T follicular helper cell (primary cell): ENCODE measurements at places on chromosomes 5 and 9.
A peak's percentile ranks its signal among the peaks of the same experiment; 100 is the strongest.

- no peak for DNase-seq
Measured at GRCh38 chr5:108481355-108481931, 99.5 kb upstream of the FBXL17 start.

GRCh38 chr5:141040771-141041426 lies 10.3 kb upstream of the PCDHB1 start:
- peak; percentile 54 for DNase-seq

DNA sequence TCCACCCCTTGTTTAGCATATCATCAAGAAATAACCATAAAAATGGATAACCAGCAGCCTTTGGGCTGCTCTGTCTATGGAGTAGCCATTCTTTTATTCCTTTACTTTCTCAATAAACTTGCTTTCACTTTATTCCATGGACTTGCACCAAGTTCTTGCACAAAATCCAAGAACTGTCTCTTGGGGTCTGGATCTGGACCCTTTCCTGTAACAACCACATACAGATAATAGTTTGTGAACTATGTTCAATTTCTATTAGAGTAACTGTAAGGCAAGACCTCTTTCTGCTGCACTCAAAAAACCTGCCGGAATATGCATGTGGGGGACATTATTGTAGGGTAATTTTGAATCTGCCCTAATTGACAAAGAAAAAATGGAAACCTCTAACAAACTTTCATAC lies 66.9 kb upstream of the TMEM215 start:
- no peak for DNase-seq

DNA sequence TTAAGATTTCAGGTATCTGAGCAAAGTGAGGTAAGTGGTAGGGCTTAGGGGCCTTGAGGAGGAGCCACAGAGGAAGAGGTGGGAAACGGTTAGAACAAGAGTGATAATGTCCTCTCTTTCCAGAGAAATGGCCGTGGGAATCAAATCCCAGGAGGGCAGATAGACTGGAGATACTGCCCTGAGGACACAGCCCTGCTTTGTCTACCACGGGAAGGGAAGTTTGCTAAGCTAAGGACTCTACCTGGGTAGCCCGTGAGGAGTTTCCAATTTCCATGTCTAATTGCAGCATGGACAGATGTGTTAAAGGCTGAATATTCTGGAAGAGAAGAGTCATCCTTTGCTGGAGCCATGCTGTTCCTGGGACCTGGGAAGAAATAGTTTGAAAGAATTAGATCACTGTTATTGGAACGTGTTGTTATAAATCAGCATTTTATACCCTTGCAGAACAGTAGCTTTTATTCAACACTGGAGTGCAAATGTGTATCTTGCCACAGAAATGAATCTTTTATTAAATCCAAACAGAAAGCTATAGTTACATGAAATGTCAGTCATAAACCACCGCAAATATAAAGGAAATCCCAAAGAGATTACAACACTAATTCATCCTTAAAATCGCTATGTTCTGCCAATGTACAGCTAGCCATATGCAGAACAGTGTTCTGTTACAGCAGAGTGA lies 133.2 kb upstream of the LHFPL2 start:
- no peak for DNase-seq

GRCh38 chr9:70561111-70561510 lies 146.7 kb upstream of the KLF9 start:
- DNase-seq, result no peak

- no peak for DNase-seq
Measured at GRCh38 chr9:99873531-99873930, 32.9 kb upstream of the STX17 start.

DNA sequence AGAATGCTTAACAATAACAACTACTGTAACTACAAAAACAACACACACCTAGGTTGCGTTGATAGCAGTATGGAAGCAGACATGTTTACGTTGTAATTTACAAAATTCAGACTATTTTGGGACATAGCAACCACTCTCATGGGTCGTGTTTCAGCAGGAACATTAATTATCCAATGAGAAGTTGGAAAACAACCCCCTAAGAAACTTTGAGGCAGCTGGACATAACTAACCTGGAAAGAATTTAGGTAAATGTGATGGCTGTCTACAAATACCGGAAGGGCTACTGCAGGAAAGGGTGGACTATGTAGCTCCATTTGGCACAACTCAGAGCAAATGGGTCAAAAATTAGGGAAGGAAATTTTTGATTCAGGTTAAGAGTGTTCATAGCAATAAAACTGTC lies 409.3 kb downstream of the ADGRV1 start:
- no peak for DNase-seq

DNA sequence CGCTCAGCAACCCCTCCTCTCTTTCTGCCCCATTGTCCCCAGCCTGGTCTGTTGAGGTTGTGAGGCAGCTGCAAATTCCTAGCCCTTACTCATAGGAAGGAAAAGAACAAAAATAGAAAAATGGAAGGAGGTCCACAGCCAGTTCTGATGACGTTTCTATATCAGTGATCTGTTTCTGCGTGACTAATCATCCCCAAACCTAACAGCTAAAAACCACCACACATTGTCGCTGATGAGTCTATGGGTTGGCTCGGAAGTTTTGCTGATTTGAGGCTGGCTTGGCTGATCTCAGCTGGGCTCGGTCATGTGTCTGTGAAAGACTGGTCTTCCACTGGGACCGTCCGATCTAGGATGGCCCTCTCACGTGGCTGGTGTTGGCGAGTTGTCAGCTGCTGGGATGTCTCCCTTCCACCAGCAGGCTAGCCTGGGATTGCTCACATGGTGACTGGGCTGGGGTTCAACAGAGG lies 200.6 kb upstream of the ZNF618 start:
- no peak for DNase-seq

DNA sequence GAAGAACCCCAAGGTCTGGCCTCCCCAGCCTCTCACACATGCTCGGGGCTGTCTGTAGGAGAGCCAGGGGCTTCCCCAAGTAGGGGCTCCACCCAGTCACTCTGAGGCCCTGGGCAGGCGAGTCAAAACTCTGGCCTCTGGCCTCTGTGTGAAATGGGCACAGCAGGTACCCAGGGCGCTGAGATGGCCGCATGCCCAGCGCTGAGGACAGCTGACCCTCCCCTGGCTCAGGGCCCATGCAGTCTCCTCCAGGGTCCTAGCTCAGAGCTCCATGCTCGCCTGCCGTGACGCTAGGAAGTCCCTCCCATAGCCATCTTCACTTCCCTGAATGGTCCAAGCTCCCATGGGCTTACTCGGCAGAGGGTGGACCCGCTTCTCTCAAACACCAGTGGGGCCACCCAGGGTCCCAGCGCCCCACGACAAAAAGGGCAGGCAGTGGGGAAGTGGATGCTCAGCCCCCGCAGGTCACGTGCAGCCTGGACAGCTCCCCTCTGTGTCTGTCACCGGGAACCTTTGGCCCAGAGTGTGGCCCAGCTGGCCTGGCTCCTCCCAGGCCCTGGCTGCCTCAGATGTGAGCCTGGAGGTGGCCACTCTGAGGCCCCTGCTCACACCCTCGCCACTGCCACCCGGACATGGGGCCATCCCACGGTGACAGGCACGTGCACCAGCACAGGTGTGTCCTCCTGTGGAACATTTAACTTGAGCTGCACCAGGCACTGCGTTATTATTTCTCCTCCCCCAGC lies 12.2 kb upstream of the VAV2 start:
- no peak for DNase-seq

GRCh38 chr9:116160676-116161571 lies 7.3 kb downstream of the PAPPA start:
- DNase-seq, result no peak

DNA sequence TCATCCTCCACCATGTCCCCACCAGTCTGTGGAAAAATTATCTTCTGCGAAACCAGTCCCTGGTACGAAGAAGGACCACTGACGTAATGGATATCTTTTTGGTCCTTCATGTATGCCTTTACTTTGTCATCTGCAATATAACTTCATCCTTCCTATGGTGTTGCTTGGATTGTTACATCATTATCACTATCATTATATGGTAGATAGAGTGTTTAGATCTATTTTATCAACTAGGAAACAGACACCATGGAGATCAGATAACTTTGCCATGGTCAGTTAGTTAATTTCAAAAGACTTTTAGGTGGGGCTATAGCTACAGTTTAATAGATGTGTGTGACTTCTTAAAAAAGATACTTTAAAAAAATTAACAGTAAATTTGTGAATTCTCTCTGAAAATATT lies 23.8 kb upstream of the CAMLG start:
- DNase-seq, result no peak

- no peak for DNase-seq
Measured at GRCh38 chr9:102135768-102136167, 397.3 kb upstream of the GRIN3A start.

- DNase-seq, result no peak
Measured at GRCh38 chr9:124501771-124502320, 5.4 kb downstream of the NR5A1 start.

DNA sequence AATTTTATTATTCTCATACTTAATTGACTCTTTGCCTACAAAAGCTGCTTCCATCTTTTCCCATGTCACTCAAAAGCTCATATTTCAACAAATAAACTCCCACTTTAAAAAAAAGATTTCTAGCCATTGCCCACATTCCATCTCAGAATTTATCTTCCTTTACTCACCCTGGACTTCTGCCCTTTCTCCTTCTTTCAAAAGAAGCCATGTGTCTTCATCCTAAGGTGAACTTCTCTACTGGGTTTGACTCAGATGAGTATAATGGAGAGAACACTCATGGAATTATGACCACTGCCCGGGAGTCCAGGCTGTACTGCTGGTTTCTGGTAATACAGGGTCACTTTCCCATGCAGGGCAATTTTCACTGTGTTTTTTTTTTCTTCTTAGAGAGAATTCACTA lies 548.5 kb upstream of the ZNF462 start:
- DNase-seq, result no peak

GRCh38 chr9:127186806-127187205 lies 64.4 kb upstream of the ANGPTL2 start:
- DNase-seq, result no peak

DNA sequence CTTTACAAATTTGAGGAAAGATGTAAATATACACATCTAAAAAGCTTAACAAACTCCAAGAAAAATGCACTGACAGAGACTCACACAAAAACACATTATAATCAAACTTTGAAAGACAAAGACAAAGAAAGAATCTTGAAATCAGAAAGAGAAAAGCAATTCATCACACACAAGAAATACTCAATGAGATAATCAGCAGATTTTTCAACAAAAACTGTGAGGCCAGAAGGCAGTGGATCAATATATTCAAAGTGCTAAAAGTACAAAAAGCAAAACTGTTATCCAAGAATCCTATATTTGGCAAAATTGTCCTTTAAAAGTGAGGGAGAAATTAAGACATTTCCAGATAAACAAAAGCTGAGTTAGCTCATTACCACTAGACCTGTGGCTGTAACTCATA lies 6.1 kb downstream of the TPD52L3 start:
- no peak for DNase-seq

DNA sequence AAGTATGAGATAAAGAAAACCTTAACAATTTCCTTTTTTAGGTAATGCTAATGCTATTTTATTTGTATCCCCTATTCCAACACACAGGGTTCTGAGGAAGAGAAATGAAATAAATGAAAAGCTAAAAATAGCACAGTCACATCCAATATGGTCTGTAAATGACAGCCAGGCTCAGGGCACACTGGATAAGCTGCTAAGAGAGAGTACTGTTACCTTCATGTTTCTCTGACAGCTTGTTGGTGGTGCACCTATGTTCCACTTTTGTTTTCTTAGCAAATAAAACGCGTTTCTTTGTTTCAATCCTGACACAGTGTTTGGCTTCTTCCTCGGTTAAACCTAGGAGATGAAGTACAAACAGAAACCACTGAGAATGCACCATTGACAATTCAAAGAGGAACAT lies 41.3 kb downstream of the C6 start:
- DNase-seq, result no peak

DNA sequence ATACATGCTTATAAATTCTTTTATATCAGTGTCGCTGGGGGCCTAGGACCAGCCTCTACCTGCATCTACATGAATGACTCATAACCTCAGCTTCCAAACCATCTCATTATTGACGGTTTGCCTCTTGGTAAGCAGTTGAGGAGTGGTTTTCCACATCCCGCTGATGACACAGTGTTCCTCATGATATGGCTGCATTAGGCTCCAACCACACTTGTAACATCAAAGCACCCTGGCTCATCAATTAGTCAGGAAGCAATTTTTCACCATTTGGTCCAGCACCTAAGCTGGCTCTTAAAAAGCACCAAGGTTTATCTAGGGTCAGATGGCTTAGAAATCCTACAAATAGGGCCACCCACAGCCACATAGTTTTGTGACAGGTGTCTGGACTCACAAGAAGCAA lies 402.4 kb downstream of the ARHGEF28 start:
- DNase-seq, result no peak

- DNase-seq, result no peak
Measured at GRCh38 chr5:80594810-80595209, 24.7 kb upstream of the ANKRD34B start.

DNA sequence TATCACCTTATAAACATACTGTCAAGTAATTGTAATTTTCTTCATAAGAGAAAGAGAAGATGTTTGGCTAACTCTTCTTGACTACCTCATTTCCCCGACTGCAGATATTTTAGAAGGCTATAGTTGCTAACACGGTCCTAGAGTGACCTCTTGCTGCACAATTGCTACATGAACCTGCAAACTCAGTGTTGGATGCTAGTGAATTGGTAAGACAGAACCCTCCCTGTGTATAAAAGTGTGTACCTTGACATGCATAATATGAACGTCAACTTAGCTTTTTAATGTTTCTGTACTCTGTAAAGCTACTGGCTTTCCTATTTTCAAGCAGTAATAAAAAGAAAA lies 46.7 kb upstream of the CER1 start:
- no peak for DNase-seq

DNA sequence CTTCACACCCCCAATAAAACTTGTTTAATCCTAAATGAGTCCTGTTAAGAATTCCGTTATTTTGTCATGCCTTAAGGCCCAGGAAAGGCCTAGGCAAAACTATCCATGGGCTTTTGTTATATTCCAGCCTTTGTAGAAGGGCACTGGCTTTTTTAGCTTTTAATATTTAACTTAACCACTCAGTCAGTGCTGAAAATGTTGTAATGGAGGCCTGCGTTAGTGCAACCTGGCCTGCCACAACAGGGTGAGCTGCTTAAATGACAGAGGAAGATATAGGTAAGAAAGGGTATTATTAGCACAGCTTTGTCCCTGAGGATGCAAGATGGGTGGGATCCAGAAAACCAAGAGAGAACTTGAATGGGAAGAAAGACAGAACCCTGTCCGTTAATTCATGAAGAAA lies 40.2 kb upstream of the PCAT7 start:
- no peak for DNase-seq

- DNase-seq, result no peak
Measured at GRCh38 chr5:133756036-133756435, 143.7 kb upstream of the FSTL4 start.

GRCh38 chr9:119951591-119951990 lies 582.4 kb upstream of the BRINP1 start:
- no peak for DNase-seq

DNA sequence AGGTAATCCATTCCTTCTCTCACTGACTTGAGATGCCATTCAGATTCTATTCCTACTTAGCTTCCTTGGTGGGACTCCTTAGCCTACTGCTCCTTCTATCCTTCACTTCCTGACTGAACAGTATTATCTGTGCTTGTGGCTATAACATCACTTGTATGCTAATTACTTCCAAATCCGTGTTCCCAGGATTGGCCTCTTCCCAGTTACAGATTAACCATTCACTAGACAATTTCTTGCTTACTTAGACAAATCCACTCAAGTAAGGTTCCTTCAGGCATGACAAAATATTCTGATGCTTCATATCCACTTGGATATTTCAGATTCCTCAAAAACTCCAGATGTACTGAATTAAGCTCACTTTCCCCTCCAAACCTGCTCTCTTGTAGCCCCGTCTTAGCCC lies 18.3 kb downstream of the LIFR start:
- no peak for DNase-seq

GRCh38 chr5:8081179-8081578 lies 212.2 kb downstream of the MTRR start:
- no peak for DNase-seq

- DNase-seq, result peak; percentile 75
Measured at GRCh38 chr9:136631038-136632000, 31.4 kb upstream of the EGFL7 start.
